ENCODE measurements at places on chromosomes 16 and 17.

DNA sequence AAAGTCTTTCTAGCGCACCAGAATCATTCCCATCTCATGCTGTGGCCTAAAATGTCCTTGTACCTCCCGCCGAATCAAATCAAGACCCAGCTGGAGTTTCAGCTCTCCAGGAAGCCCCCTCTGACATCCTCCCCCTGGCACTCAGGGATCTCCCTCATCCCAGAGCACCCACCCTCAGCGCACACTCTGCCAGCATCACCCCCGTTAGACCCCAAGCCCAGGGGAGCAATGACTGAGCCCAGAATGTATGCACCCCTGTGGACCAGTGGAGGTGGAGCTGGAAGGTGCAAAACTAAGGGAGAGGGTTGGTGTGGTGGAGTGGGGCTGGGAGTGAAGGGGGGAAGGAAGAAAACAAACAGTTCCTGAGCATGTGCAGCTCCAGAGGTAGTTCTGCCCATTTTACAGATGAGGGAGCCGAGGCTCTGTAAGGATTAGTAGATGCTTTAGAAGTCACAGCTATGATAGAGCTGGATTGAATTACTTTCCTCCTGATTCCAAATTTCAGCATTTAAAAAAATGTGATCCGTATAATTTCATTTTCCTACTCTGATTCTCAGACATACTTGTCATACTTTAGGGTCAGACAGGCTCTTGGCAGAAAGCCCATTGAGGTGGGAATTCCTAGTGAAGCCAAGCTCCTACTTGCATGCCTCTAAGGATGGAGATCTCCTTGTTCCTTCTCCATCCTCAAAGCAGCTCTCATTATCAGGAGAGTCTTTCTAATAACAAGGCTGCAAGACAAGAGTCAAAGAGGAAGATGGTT lies 242.7 kb downstream of the KATNIP start:
- no peak for DNase-seq

GRCh38 chr16:51577621-51578303 lies 426.7 kb upstream of the SALL1 start:
- no peak for DNase-seq

- no peak for DNase-seq
Observed at GRCh38 chr16:85561248-85562092, 51.7 kb upstream of the GSE1 start.

GRCh38 chr16:11233727-11234376 lies 22.2 kb downstream of the SOCS1 start:
- peak; percentile 86 for DNase-seq

DNA sequence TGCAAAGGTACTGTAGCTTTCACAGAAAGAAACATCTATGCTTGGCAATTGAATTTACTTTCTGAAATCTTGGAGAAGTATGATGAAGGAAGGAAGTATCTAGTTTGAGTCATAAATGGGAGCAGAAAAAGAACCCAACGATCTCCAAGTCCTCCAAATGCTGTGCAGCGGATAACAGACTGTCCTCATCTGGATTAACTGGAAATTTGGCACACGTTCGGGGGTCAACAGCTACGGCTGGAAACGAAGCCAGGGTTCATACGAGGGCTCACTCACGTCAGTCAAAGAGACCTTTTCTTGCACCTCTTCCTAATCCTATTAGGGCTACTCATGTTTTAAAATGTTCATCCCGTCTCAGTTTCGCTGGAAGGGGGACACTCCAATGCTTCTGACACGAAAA lies 152.0 kb downstream of the ZFHX3 start:
- no peak for DNase-seq

DNA sequence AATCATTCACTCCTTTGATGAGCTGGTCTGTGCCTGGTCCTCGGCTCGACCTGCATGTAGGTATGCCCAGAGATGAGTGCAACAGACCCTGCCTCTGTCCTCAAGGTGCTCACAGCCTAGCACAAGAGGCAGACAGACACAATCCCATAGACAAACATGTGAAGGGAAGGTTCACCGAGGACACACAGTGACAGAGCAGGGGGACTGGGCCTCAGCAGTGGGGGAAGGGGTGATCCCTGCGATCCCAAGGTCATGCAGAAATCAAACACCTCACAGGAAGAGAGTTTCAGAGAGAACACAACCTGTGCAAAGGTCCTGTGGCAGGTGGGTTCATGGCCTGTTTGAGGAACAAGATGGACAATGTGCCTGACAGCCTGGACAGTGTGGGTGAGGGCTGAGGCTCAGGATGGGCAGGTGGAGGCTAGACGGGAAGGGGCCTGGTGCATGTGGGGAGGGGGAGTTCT lies 4.2 kb upstream of the VASN start:
- DNase-seq, result no peak

- DNase-seq, result no peak
Observed at GRCh38 chr16:69270395-69270794, 40.8 kb upstream of the VPS4A start.

GRCh38 chr17:4766201-4766600 lies 5.5 kb upstream of the TM4SF5 start:
- no peak for DNase-seq

DNA sequence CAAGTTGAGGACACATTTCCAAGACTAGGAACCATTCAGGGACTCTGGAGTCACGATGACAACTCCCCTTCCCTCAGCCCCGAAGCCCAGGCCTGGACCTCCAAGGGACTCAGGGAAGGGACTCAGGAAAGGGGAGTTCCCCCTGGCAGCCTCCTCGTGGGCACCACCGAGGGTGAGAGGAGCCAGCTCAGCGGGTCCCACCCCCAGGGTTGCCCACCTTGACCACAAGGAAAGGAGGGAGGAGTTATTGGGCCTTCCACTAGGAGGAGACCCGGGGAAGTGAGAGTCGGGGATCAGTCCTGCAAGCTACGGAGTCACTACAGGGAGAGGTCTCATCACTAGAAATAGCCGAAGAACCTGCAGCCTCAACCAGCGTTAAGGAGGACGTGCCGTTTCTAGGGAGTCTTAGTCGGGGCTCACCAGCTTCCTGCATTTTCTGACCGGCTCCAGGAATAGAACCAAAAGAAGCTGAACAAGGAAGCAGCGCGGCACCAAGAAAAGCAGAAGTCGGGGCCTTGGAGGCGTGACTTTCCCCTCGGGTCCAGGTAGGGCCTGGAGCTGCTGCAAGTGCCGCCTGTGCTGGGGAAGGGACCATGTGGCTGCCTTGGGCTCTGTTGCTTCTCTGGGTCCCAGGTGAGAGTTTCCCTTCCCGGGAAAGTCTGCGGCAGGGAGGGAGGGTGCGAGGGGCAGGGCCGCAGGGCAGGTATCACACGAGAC lies at the start of gene CD300A:
CD300A (plus strand) TSS at position 524 of the 717 bp plus-strand sequence; CDS start at position 594, 70 bp downstream.
- peak; percentile 46 for DNase-seq

GRCh38 chr17:59420901-59421300 lies 89.4 kb downstream of the YPEL2 start:
- no peak for DNase-seq

DNA sequence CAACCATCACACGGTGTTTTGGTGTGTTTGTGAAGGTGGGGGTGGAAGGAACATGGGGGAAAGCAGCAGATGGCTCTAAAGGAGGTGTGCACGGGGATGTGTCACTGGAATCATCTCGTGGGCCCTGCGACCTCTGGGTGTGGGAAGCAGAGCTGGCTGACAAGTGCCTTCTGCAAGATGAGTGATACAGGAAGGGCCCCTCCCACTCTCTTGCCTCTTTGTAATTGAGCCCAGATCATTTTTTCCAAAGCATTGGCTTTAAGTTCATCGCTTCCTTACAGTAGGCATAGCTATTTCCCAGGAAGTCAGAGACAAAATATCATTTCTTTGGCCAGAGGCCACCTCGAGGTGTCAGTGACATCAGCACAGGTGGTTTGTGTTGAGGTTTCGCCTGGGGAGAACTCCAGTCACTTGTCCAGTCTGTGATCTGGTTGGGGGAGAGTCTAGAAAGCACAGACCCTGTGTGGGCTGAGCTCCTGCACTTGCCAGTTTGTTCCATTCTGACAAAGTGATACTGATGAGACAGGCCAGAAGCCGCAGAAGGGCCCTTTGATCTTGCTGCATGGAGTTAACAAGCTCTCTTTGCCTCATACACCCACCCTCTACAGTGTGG lies 20.6 kb upstream of the SNTB2 start:
- DNase-seq, result peak; percentile 76

- no peak for DNase-seq
Observed at GRCh38 chr16:5336941-5337340, 239.3 kb upstream of the EEF2KMT start.

- no peak for DNase-seq
Observed at GRCh38 chr16:86679490-86679889, 101.1 kb downstream of the FOXL1 start.

- no peak for DNase-seq
Observed at GRCh38 chr17:3928406-3928805, 12.1 kb upstream of the P2RX1 start.

- no peak for DNase-seq
Observed at GRCh38 chr16:52101246-52101645, 445.7 kb downstream of the TOX3 start.

- DNase-seq, result peak; percentile 47
Observed at GRCh38 chr17:18257268-18257981, 1.1 kb downstream of the FLII start.

- DNase-seq, result no peak
Observed at GRCh38 chr17:42016411-42016831, 818 bp downstream of the DNAJC7 start.

- no peak for DNase-seq
Observed at GRCh38 chr17:76569607-76570279, 15.9 kb downstream of the ST6GALNAC2 start.

DNA sequence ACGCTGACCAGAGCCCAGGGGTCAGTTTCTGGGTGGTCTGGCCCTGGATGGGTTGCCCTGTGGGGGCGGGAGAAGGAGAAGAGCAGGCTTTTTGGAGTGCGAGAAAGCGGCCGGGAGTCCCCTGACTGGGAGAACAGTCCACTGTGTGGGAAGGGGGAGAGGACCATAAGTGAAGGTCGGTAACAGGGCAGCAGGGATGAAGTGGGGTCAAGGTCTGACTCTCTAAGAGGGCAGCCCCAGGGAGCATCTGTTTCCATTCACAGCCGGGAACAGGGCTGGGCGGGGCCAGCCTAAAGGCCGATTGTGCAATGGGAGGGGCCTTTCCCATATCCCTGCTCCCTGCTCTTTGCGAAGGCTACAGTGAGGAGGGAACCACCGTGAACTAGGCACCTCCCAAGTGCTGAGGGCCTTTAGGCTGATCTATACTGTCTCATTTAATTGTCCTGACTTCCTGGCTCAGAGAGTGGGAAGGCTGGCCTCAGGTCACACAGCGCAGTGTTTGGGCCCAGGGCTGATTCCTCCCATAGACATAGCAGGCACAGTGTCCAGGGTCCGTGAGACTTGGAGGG lies 10.4 kb upstream of the WFDC1 start:
- DNase-seq, result no peak

- no peak for DNase-seq
Observed at GRCh38 chr17:36142235-36142634, 34.2 kb downstream of the TBC1D3B start.

DNA sequence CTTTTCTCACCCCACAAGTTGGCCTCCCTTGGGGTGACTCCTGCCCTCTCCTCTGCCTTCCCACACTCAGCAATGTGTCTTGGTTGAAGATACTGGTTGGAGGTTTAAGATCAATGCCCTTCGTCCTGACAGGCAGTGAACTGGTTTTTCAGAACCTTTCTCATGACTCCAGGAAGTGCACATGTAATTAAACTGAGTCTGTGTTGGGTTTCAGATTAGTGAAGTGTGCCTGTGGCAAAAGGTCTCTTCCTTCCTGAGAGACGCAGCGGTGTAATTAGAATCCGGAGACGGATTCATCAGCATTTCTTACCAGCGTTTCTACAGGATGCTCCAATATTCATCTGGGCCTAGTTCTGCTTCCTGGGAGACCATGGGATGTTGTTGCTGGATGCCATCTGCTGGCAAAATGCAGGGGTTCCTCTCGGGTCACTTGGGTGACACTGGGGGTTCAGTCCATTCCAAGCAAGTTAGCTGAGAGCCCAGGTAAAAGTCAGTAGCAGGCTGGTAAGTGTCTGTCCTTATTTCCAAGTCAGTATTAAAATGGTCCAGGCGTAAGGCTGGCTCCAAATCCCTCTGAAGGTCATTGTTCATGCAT lies 233.3 kb downstream of the XYLT1 start:
- no peak for DNase-seq

- DNase-seq, result no peak
Observed at GRCh38 chr17:50636804-50637195, 2.1 kb downstream of the ABCC3 start.

DNA sequence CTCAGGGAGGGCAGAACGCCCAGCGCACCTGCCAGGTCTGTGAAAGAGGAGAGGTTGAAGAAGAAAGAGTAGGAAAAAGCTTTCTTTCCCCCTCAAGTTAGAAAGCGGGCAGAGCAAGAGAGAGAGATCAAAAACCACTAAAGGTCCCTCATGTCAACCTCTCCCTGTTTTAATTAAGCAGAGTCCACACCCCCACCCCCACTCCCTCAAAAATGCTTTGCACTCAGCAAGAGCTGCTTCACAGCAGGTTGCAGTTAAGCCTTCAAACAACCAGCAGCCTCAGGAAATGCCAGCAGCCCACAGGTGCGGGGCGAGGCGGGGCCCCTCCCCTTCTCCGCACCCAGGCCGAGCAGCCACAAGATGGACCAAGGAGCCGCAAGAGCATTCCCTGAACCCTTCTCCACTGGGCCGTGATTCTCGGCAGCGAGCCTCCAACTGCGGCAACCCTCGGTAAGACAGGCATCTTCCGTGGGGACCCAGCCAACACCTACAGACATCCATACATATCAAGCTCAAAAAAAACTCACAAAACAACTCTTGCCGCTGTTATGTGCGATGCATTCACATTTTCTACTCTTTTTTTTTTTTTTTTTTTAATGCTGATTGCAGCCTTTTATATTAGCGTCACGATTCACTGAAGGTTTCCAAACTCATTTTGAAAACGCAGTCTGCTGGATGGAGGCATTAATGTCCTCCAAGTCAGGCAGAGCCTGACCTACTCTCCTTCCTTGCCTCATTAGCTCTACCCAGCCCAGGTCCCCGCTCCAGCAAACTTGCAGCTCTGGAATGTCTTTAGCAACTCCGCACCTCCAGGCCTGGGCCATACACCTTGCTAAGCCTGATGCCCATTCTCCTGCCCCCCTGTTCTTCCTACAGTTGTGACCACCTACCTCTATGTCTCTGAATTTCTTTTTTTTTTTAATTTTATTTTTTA lies 66.1 kb downstream of the AXIN2 start:
- DNase-seq, result peak; percentile 13

GRCh38 chr16:88022076-88023042 lies 71.1 kb downstream of the BANP start:
- DNase-seq, result no peak

DNA sequence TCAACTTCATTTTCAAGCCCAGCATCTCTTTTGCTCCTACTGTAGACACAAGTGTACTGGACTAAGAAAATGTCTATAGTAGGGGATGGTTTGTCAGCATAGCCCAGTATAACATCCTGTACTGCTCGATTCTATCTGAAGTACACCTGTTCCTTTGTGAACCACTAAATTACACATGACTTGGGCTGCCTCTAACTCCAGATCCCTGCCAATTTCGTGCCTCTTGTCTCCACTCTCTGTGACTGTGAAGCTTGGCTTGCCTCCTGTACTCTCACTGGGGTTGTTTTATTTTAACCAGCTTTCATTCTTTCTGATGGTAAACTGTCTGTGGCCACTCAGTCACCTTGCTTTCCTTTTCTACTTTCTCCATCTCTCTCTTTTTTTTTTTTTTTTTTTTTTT lies 24.5 kb downstream of the GFOD2 start:
- no peak for DNase-seq

All from activated CD4-positive, alpha-beta T cell treated with anti-CD3 and anti-CD28 coated beads, Interleukin-2, amount 50 U/mL, for 48 hours (primary cell).